Smooth muscle cell of the coronary artery (primary cell): ENCODE measurements at places on chromosomes 11 and 22. TPM values are rescaled to one million over a fixed set of nuclear protein-coding genes. Genes with fewer than 3 reads are reported as not detected.

The DCDC1 gene
- 0.08 and 0.12 TPM in 2 replicates for total RNA-seq

The MS4A8 gene
- total RNA-seq: not detected in 2 replicates

The ACR gene
- not detected in 2 replicates for total RNA-seq

The EFCAB6 gene
- total RNA-seq: 0.83 and 1.1 TPM in 2 replicates
